ENCODE measurements at places on chromosomes 3 and 15. TPM values are rescaled to one million over a fixed set of nuclear protein-coding genes. Genes with fewer than 3 reads are reported as not detected.

The GABRB3 gene
- polyA plus RNA-seq = not detected

The GPR176 gene
- not detected for polyA plus RNA-seq

The PRTG gene
- polyA plus RNA-seq = not detected

The AQP9 gene
- polyA plus RNA-seq = not detected

The ROPN1 gene
- polyA plus RNA-seq = not detected

The SEMA5B gene
- polyA plus RNA-seq = not detected

The TBC1D5 gene
- polyA plus RNA-seq = 20.5 TPM

DNA sequence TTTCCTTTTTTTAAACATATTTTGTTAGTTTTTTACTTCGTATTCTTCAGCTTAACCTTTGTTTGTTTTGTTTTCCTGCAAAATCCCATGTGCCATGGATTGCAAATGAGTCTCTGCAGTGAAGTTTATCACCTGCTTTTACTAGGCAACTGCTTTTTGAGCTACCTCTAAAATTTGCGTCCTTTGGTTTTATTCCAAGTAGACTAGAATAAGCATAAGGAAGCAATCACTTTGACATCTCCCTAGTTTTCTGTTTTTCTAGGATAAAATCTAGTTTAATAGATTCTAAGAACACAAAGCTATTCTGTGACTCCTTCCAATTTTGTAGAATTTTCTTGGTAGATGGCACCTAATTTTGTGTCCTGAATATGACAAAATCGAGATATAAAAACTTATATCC, 1059.2 kb downstream of the OTOL1 start:
- no peak for DNase-seq

GRCh38 chr3:53820756-53821580, 25.3 kb downstream of the CHDH start:
- DNase-seq = no peak

DNA sequence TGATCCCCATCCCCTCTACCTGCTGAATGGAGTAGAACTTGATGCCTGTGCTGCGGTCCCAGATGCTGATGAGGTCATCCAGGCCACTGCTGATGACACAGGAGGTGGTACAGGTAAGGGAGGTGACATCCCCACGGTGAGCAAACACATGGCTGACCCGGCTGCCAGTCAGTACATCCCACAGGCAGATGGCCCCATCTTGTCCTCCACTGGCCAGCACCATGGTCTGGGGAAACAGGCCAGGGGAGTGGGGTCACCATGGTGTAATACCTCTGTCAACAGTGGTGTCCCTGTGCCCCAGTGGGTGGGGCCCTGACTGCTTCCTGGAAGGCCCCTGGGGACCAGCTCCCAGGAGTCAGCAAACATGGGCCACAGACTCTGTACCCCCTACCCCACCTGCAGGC, 33.3 kb downstream of the PTPN23 start:
- no peak for DNase-seq

- DNase-seq = no peak
Observed at GRCh38 chr3:120245386-120245785, 39.6 kb downstream of the GPR156 start.

DNA sequence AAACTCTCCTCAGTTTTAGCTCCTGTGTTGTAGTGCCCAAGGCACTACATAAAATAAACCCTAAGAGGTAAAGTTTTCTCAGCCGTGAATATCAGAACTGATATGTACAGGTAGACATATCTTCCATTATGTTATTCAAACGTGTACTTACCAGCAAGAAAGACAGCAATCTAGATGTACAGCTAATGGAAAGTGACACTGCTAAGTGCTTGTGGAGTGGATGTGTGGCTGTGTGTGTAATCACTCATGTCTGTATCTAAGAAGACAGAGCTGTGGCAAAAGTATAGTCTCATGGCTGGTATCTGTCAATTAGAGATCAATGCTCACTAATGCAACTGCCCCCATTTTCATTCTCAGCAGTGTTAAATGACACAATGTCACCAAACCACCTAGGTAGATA, 101.3 kb downstream of the FMN1 start:
- DNase-seq = no peak

GRCh38 chr3:47047673-47048072, 68.2 kb downstream of the NBEAL2 start:
- DNase-seq = no peak

GRCh38 chr15:61383421-61383820, 154.3 kb upstream of the RORA start:
- no peak for DNase-seq

DNA sequence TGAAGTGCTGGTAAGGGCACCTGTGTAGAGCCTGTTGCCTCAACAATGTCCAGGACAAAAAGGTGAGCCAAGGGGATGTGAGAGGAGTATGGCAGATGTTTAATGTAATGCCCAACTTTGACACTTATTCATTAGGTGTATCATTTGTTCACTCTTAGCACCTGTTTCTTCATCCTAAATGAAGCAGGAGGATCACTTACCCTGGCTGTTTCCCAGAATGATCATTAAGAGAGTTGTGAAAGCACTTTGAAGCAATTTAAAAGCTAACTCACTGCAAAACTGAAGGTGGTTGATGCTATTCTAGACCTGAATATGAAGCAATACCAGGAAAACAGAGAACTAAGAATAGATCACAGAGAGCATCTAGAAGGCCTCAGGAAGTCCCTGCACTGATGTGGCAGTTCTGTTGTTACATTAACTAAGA, 3.4 kb upstream of the HHLA2 start:
- no peak for DNase-seq

GRCh38 chr3:183518491-183519251, 36.8 kb downstream of the KLHL6 start:
- DNase-seq = no peak

GRCh38 chr3:34864011-34864410, 775.3 kb upstream of the ARPP21 start:
- DNase-seq = no peak

DNA sequence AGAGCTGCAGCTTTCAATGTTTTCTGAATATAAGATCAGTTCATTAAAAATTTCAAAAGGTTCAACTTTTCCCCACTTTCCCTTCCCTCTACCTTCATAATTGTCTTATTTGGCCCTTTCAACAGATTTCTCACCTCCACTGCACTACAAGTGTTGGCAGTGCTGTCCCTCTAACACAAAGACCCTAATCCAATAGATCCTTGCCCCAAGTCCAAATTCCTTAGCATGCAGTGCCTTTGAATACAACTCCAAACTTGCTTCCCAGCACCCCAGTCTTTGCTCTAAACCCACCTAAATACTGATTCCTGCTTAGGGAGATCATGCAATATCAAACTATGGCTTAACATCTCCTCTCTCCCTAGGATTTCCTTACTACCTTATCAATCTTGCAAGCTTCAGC, 43.9 kb downstream of the TJP1 start:
- no peak for DNase-seq

DNA sequence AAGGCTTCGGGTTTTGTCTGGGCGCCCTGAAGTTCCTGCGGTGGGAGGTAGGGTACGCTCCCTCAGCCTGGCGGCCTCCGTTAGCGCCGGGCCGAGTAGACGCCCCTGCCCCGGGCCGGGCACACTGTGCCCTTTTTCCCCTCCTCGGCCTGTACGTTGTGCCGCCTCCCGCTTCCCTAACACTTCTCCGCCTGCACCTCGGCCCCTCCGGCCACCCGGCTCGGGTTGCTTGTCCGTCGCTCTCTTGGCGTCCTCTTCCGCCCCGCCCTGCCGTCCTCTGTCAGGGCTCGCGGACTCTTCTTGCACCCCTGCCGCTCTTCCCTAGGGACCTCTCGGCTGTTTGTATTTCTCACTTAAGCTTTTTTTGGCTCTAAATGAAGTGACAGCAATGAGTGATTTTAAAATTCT, 384 bp downstream of the KNL1 start:
- no peak for DNase-seq

- DNase-seq = no peak
Observed at GRCh38 chr3:66206806-66207205, 14.0 kb upstream of the SLC25A26 start.

DNA sequence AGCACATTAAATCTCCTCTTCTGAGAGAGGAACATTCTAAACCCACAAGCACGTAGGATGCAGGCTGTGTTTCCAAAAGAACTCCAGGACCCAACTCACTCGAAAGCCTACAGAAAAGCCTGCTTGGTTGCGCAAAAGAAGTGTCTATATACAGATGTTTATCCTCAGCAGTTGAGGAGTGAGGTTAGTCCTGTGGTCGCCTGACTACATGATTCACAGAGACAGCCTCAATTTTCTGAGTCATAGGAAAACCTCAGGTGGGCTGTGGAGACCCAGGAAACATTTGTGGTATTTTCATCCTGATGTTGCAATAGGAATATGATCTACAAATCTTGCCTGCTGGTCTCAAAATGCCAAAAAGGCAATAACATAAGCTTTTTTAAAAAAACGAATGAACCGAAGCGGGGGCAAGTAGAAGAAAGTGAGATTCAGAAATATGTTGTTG, 183.8 kb upstream of the THRB start:
- no peak for DNase-seq

DNA sequence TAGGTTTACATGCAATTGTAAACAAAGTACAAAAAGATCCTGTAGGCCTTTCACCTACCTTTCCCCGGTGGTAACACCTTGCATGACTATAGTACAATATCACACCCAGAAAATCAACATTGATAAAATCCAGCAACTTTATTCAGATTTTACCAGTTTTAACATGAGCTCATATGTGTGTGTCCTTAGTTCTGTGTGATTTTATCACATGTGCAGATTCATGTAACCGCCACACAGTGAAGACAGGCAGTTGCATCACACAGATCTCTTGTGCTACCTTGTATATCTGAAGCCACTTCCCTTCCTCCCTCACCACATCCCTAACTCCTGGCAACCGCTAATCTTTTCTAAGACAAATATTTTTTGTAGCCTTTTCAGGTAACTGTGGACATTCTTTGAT, 183.5 kb upstream of the C2CD4B start:
- no peak for DNase-seq

- no peak for DNase-seq
Observed at GRCh38 chr3:120177707-120178306, 83.6 kb upstream of the GSK3B start.

- DNase-seq = no peak
Observed at GRCh38 chr3:31423482-31423881, 109.2 kb upstream of the STT3B start.

DNA sequence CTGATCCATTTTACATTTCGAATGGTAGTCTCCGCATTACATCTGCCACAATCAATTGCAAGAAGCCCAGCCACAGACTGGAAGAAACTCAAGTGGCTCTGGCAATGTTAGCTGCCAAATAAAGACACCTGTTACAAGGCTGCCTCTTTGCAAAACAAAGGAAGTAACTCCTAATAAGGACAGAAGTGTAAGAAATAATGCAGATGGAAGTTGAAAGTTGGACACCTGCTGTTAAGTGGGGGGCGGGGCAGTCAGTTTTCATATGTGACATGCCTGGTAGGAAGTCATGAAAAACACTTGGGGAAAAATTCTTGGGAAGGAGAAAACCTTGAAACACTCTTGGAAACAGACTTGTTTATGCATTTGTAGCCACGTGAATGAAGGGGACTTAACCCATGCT, 54.1 kb upstream of the ATP2C1 start:
- DNase-seq = no peak

GRCh38 chr3:5343459-5343858, 156.0 kb downstream of the EDEM1 start:
- DNase-seq = no peak

DNA sequence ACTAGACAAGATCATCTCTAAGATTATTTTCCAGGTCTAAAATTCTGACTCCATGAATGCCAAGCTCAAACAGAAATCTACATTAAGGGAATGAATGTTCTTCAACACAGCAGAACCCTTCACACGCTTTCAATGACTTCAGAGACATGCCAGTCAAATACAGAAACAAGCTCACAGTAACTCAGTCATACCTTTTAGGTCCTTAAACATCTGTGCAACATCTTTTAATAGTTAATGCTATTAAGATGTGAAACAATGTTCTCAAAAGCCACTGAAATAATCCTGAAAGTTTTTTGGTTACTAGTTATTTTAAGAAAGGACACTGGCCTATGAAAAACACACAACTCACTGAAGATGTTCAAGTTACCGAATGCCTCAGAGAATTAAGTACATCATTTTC, 2.5 kb downstream of the DLG1 start:
- no peak for DNase-seq

DNA sequence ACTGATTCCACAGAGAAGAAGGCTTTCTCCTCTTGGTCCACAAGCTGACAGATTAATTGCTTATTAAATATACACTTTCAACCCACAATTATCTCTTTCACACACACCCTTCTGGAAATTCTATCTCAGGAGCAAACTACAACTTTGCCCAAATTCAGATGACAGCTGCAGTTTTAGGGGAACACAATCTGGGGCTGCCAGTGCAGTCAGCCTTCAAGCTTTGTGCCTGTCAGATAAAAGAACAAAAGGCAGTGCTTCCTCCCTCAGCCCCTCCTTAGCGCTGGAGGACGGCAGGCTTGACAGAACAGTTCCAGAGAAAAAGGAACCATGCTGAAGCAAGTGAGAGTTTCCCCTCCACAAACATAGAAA, 99.6 kb downstream of the TMCC1 start:
- no peak for DNase-seq

GRCh38 chr3:134197681-134198261, 52.9 kb downstream of the RYK start:
- peak; percentile 48 for DNase-seq

- no peak for DNase-seq
Observed at GRCh38 chr15:74821091-74821789, 5.2 kb upstream of the CPLX3 start.

- DNase-seq = no peak
Observed at GRCh38 chr3:7518456-7518855, 657.5 kb downstream of the GRM7 start.

DNA sequence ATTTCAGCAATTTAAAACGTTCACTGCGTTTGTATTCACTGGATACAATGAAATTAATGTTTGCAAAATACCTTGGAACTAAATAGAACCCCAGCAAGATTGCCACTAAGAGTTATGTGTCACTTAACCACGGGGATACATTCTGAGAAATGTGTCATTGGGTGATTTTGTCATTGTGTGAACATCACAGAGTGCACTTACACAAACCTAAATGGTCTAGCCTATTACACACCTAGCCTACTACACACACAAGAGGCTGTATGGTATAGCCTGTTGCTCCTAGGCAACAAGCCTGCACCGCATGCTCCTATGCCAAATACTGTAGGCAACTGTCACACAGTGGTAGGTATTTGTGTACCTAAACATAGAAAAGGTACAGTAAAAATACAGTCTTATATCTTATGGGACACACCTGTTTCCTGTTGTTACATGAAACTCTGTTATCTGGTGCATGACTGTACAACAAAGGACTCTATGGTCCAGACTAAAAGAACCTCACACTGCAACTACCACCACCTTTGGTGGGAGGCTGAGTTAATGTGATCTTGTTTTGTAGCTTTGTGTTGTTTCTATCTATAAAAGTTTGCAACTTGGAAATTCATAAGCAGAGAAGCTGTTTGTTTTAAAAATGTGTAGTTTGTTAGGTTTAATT, 92.2 kb upstream of the NTRK3 start:
- DNase-seq = no peak

DNA sequence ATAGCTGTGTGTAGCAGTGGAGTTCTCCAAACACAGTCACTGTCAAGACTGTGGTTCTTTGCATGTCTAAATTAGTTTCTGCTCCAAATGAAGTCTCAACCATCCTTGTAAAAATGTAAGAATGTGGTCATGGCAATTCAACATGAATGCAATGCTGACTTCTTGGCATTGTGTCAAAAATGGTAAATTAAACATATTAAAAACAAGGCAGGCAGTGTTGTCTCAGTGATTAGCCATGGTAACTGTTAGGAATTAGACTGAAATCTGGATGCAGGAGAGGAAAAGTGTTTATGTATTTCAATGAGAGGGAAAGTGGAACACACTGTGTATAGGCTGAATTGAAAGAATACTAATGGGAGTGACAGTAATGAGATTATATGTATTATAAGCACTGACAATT, 597.2 kb downstream of the EDEM1 start:
- DNase-seq = no peak

All from immature natural killer cell (primary cell).